Fibroblast of gingiva (primary cell): ENCODE measurements at places on chromosomes 2 and 18.

DNA sequence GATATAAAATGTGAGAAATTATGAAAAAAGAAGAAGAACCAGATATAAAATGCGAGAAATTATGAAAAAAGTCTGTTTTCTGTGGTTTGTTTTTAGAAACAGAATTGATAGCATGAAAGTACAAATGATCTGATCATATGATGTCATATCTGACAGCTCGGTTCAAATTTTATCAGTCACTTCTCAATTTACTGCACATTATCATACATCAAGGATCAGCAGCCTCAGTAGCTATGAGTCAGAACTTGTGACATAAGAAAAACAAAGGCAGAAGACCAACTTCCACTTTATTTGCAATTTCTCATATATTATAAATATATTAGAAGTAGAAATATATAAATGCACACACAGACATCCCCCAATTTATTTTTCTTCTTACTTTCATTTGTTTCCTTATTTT, 634.0 kb downstream of the LRP1B start:
- no peak for DNase-seq

- DNase-seq: no peak
Measured at GRCh38 chr2:66985906-66986305, 411.2 kb upstream of the ETAA1 start.

- DNase-seq: peak; percentile 89
Measured at GRCh38 chr2:74703373-74703772, 49.3 kb downstream of the SEMA4F start.

DNA sequence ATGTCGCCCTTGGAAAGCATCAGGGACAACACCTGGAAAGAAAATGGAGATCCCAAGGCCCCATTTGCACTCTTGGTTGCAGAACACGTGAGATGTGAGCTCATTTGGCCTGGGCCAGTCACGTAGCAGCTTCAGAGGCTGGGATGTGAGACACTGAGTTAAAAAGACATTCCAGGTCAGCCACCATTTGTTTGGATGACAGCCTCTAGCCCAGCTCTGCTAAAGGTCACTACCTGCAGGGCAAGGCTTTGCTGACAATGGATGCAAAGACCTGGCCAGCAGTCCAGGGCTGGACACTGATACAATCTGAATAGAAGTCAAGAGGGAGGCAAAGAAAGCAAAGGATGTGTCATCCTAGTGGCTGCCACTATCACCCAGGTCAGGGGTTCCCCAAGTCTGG, 83.9 kb upstream of the LRPPRC start:
- no peak for DNase-seq

- DNase-seq: no peak
Measured at GRCh38 chr2:406876-407275, 119.0 kb upstream of the ALKAL2 start.

DNA sequence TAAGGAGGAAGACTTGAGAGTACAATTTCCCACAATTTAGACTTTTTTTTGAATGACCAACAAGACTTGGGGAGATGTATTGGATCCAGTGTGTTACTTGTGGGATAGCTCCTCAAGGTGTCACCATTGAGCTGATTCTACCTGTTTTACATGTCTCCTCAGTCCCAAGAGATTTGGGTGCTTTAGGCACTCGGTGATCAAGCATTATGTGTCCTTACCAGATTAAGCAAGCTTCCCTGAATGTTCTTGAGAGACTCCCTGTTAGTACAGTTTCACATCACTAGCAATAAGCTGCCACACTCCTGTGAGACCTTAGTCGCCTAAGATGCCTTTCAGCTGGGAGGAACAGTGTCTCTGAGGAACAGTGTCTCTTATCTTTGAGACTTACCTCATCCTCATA, 384.3 kb upstream of the SYT4 start:
- DNase-seq: peak; percentile 69
